RWPE2 (cell line): ENCODE measurements at places on chromosomes 2 and 18.

DNA sequence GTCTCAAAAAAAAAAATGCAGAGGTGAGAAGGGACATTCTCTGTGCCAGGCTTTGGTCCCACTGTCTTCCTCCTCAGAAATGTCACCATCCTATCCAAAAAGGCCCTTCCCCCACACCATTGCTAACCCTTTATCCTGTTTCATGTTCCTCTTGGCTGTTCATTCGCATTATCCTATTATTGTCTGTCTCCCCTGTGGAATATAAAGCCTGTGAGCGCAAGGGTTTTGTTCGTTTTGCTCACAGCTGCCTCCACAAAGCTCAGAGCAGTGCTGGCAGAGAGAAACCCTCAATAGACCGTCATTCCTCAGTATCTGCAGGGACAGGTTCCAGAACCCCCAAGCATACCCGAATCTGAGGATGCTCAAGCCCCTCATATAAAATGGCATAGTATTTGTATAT lies 91.8 kb downstream of the LOXHD1 start:
- DNase-seq, result no peak

DNA sequence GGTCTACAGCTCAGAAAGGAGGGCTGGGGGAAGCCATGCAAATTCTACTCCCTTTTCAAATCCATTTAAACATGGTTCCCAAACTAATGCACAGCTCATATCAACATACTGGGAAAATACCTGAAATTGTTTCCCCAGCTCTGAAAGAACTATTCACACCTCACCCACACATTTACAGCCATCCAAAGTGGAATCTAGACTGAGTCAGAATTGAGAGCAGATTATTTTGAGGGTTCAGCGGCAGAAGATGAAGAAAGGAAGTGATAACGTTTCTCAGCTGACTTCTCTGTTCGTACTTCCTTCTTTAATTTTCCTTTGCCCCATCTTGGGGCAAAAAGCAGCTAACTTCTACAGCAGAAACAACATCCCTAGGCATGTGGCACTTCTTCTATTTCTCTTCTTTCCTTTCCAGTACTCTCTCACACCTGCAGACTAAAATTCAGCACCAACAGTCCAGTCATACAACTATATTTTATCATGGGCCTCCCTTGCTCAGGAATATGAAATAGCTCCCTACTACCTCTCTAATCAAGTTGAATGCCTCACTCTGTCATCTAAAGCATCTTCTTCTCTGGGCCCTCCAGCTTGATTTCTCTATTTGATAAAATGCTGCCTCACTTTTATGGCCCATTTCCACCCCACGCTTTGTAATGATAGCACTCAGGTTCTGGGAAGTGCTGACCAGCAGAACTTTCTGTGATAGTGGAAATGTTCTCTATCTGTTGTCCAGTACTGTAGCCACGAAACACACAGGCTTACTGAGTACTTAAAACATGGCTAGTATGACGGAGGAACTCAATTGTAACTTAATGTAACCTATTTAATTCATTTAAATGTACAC lies 35.9 kb downstream of the ARHGAP25 start:
- no peaks in the 10 kb centered on the region for H3K27me3 ChIP-seq
- no peaks in the 10 kb centered on the region for H3K36me3 ChIP-seq
- H3K4me1 ChIP-seq, result peaks cover 15% of the 10 kb centered on the region
- H3K4me3 ChIP-seq, result no peak overlapping the region
- no peak overlapping the region for H3K27ac ChIP-seq
- no peak for DNase-seq

GRCh38 chr2:45067859-45068570 lies 58.8 kb upstream of the SIX2 start:
- H3K4me1 ChIP-seq, result no peaks in the 10 kb centered on the region
- no peak for DNase-seq
- H3K27ac ChIP-seq, result no peak overlapping the region
- H3K27me3 ChIP-seq, result no peaks in the 10 kb centered on the region
- no peaks in the 10 kb centered on the region for H3K36me3 ChIP-seq

DNA sequence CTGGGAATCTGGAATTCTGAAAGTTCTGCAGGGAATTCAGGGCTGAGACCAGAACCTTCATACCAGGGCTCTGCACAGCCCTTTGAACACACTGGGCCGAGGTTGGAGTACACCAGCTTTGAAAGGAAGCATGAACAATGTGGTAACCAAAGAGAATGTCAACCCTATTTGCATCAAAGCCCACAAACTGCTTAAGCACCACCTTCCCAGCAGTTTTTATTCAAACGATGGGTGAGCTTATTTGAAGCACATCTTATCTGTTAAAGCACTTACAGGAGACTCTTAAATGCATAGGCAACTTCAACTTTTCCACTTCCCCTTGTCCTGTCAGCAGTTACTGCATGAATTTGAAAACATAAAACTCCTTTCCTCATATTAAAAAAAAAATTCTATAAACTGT lies 96.6 kb downstream of the TXNL1 start:
- no peak overlapping the region for H3K4me3 ChIP-seq
- H3K36me3 ChIP-seq, result no peaks in the 10 kb centered on the region
- H3K4me1 ChIP-seq, result no peaks in the 10 kb centered on the region
- no peak for DNase-seq
- H3K27ac ChIP-seq, result no peak overlapping the region
